ENCODE measurements at places on chromosomes 4 and X.

GRCh38 chr4:7806338-7807090 is 133.1 kb downstream of the AFAP1 start:
- peak; percentile 37 for DNase-seq

DNA sequence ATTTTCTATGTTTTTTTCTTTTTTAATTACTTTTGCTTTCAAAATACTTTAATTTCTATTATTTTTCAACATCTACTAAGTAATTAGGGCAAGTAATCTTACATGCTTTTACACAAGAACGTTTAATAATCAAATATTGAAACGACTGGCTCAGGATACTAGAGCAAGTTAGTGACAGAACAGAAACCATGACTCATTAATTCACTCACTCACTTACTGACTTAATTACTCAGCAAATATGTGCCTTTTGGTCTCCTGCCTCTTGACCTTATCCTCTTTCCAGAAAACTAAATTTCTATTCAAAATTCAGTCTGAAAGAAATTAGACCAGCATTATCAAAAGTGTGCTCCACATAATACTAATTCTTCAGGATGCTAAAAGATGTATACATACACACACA is 314.9 kb upstream of the TEX13C start:
- DNase-seq: no peak

DNA sequence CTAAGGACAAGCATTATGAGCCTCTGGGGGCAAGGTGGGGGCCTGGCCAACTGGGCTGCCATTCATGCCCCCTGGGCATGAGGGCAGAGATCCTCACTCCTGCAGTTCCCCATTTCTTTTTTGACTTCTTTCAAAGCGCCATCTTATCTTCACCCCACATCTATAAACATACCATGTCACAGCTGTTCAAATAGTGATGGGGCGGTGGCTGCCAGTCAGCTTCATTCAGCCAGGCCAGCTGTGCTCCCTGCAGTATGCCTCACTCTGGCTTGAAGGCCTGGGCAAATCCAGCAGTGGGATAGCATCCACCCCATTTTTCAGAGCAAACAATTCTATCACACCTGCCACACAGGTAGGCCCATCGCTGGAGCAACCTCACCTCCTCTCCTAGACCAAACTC is 85.5 kb downstream of the NHSL2 start:
- no peak for DNase-seq

DNA sequence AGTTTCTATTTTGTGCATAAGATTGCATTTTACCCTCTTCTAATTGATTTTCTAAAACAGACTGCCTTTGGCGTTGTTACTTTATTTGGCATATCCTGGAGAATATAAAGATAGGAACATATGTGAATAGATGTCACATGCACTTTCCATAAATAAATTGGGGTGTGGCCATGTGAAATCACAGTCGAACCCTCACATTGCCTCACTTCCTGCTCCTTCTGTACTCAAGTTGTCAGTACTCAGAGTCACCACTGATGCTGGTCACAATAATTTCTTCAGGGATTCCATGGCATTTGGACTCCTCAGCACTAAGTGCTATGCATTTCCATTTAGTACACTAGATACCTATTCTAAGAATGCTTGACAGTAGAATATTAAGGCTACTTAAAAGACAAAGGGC is 1.4 kb upstream of the EMCN start:
- DNase-seq: no peak

DNA sequence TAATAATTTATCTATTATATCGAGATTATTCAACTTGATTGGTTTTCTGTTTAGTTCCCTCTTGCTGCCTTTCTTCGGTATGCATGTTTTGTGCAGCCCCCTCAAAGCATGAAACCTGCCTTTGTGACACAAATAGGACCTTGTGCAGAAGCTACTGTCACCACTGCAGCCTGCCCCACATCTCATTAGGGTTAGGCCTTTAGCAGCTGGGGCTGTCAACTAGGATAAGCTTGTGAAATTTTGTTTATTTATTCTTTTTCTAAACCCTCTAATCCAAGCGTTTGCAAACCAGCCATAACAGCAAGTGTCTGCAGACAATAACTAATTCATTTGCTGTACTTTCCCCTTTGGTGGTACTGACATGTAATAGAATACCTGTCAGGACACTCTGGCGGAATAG is 258.9 kb downstream of the RCHY1 start:
- DNase-seq: no peak

GRCh38 chr4:154807042-154807630 is 26.1 kb downstream of the RBM46 start:
- DNase-seq: no peak

DNA sequence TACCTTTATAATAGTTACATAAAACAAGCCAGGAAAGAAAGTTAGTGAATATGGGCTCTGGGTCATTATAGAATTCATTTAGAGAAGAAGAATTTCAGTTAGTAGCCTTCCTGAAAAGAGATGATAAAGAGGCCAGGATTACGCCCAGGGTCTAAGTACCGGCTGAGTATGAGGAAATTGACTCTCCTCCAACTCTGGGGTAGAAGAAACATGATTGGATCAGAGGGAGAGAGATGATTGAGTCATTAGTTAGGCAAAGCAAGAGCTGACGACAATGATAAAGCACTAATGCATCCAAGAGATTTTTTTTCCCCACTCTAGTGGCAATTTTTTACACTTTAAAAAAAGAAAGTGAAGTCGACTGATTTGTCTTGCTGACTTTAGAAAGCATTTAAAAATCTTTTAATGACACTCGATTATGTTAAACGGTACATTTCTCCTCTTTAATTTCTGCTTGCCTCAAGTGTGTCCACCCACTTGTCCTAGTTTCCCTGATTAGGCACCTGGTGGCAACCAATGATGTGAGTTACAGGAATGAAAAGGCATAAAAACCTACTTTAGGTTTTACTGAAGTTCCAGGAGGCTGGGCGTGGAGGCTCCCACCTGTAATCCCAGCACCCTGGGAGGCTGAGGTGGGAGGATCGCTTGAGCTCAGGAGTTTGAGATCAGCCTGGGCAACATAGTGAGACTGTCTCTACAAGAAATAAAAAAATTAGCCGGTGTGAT is 37.3 kb upstream of the IGFBP7 start:
- no peak for DNase-seq

All from amygdala (tissue), 56 donors.